A549 treated with AZD2906 at 1 μM for 4 hours (cell line): ENCODE measurements at places on chromosomes 3 and 15. TPM values are rescaled to one million over a fixed set of nuclear protein-coding genes. Genes with fewer than 3 reads are reported as not detected.

Gene CFAP44
- 0.93 to 1.5 TPM (median 1.1 TPM) in 5 replicates for total RNA-seq

Gene CYP11A1
- total RNA-seq, result 0.07 to 0.13 TPM (median 0.10 TPM) in 3 of 5 replicates, not detected in the others

Gene HOMER2
- total RNA-seq, result 19.6 to 23.6 TPM (median 21.3 TPM) in 5 replicates

Gene C3orf49
- total RNA-seq, result not detected in 5 replicates

Gene ACTC1
- total RNA-seq, result 0.08 to 0.46 TPM (median 0.22 TPM) in 5 replicates

Gene FOXB1
- not detected in 5 replicates for total RNA-seq

Gene NFKBIZ
- total RNA-seq, result 7.9 to 8.8 TPM (median 8.5 TPM) in 5 replicates

Gene CEP19
- total RNA-seq, result 2.4 to 3.1 TPM (median 2.6 TPM) in 5 replicates

Gene HCLS1
- total RNA-seq, result 0.08 to 0.18 TPM (median 0.15 TPM) in 5 replicates

Gene ACTRT3
- total RNA-seq, result 2.6 to 3.3 TPM (median 3.1 TPM) in 5 replicates

Gene SPATA12
- 0.29 to 0.55 TPM (median 0.39 TPM) in 5 replicates for total RNA-seq

Gene LRTM1
- not detected in 5 replicates for total RNA-seq

Gene SLC28A2
- total RNA-seq, result 0.03 to 0.05 TPM in 2 of 5 replicates, not detected in the others

Gene CPNE9
- total RNA-seq, result 0.08 to 0.29 TPM (median 0.15 TPM) in 5 replicates

Gene GCSAM
- not detected in 5 replicates for total RNA-seq

Gene ARPP21
- 0.06 to 0.27 TPM (median 0.13 TPM) in 5 replicates for total RNA-seq

Gene EFCAB12
- 0.70 to 1.3 TPM (median 1.0 TPM) in 5 replicates for total RNA-seq

Gene PIAS1
- total RNA-seq, result 15.8 to 27.3 TPM (median 21.9 TPM) in 5 replicates

Gene CCR3
- not detected in 5 replicates for total RNA-seq

Gene ADAMTS9
- 0.57 to 0.72 TPM (median 0.62 TPM) in 5 replicates for total RNA-seq

Gene SLC24A5
- total RNA-seq, result not detected in 5 replicates

Gene ATP8B4
- 1.0 to 1.2 TPM (median 1.0 TPM) in 5 replicates for total RNA-seq

Gene CLDN18
- not detected in 5 replicates for total RNA-seq

Gene BCL2A1
- 7.7 to 13.0 TPM (median 9.7 TPM) in 5 replicates for total RNA-seq

Gene PLIN1
- 0.06 to 0.11 TPM (median 0.09 TPM) in 5 replicates for total RNA-seq

Gene FES
- total RNA-seq, result 0.46 to 0.89 TPM (median 0.85 TPM) in 5 replicates

Gene FETUB
- 0.08 to 0.34 TPM (median 0.15 TPM) in 5 replicates for total RNA-seq

Gene ISG20
- total RNA-seq, result 39.0 to 44.4 TPM (median 41.2 TPM) in 5 replicates

Gene CSTA
- total RNA-seq, result 0.81 to 1.1 TPM (median 0.86 TPM) in 5 replicates

Gene PPP2R3A
- total RNA-seq, result 1.4 to 2.9 TPM (median 1.8 TPM) in 5 replicates

Gene C3orf70
- total RNA-seq, result 0.07 to 0.21 TPM (median 0.09 TPM) in 5 replicates

Gene RFTN1
- total RNA-seq, result 3.0 to 3.5 TPM (median 3.1 TPM) in 5 replicates

Gene SPTBN5
- 0.10 to 0.25 TPM (median 0.17 TPM) in 5 replicates for total RNA-seq

Gene FBLN2
- total RNA-seq, result 1.7 to 3.0 TPM (median 2.4 TPM) in 5 replicates

Gene RNU5B-1
- total RNA-seq, result not detected in 5 replicates

Gene PDZRN3
- 0.07 TPM in 1 of 5 replicates, not detected in the others for total RNA-seq

Gene GADL1
- total RNA-seq, result not detected in 5 replicates

Gene NR2E3
- 0.16 to 0.34 TPM (median 0.21 TPM) in 5 replicates for total RNA-seq

Gene A4GNT
- not detected in 5 replicates for total RNA-seq

Gene PFN2
- 132 to 186 TPM (median 148 TPM) in 5 replicates for total RNA-seq

Gene EPHB3
- total RNA-seq, result 0.20 to 0.61 TPM (median 0.28 TPM) in 5 replicates

Gene SLCO3A1
- total RNA-seq, result 19.0 to 23.1 TPM (median 20.6 TPM) in 5 replicates
